Stimulated activated CD8-positive, alpha-beta memory T cell treated with anti-CD3 and anti-CD28 coated beads, Interleukin-4, amount 100 ng/mL, for 4 hours (primary cell): ENCODE measurements at places on chromosomes 5 and 9.

DNA sequence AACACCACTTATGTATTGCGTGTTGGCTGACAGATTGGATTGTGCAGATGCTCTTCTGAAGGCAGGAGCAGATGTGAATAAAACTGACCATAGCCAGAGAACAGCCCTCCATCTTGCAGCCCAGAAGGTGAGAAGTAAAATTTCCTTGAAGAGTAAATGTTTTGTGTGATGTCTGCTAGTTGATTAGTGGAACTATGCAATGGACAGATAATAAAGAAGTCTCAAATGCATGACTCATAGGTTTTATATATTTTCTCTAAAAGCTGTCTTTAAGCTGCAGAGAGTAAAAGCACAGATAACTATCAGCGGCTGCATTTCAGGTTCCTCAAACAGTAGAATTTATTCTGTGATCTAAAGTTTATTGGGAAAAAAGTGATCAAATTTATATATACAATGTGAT lies 27.4 kb downstream of the INVS start:
- DNase-seq, result no peak

DNA sequence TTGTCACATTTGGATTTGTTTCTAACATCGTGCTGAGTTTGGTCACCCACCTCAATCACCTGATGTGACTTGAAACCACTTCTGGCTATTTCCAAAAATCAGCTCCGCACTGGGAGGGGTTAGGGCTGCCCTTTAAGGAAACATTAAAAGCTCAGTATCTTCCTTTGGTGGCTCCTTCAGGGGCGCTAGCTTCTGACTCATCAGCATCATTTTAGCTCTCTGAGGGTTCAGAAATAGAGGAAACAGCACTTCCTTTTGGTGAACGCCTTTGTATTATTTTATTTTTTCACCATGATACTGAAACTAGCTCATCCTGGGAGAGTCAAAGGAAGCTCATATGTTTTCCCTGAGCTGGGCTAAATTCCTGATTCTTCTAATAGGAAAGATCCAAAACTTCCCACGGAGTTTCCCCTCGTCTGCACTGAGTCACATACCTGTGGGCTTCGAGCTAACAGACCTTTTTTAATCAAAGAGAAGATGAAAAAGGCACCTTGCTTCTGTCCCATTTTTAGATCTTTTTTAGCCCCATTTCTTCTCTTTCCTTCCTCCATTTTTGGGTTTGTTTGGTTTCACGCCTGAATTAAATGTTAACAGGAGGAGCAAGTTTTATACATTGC lies 48.2 kb downstream of the ROPN1L start:
- no peak for DNase-seq

DNA sequence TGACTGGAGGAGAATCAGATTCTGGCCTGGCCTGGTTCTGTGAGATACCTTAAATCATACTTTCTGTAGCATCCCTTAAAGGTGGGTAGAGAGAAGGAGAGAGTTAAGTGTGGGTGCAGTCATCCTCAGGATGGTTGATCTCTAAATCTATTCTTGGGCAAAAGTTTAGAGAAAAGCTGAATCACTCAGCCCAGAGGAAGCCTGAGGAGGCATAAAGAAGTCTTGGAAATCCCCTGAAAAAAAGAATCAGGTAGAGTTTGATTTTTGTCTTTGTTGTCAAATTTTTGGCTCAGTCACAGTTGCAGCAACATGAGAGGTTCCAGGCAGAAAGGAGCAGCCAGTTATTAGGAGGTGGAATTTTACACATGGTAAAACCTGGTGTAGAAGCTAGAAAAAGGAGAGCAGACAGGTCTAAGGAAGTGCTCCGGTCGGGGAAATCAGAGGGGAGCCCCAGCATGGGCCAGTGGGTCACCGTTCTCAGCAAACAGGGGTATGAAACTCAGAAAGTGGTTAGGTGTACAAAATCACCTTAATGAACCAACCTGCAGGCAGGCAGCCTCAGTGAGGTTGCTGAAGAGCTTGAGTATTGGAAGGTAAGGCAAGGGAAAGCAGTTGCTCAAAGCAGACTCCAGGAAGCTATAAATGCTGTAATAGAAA lies 116.2 kb upstream of the CNTLN start:
- no peak for DNase-seq

DNA sequence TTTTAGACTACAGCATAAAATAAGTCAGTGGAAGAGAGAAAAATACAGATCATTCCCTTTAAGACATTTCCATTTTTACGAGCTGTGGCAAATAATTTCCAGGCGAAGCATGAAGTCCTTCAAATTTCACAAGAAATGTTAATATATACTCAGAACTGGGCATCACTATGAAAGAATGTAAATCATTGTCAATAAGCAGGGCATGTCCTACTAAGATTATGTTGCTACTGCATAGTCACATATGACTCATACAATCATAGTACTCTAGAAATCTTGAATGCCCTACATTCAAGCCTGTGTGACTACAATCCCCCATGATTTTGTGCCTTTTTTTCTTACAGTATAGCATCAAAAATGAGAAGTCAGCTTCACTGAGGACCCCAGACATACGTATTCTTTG lies 485.2 kb upstream of the FTMT start:
- DNase-seq, result no peak

DNA sequence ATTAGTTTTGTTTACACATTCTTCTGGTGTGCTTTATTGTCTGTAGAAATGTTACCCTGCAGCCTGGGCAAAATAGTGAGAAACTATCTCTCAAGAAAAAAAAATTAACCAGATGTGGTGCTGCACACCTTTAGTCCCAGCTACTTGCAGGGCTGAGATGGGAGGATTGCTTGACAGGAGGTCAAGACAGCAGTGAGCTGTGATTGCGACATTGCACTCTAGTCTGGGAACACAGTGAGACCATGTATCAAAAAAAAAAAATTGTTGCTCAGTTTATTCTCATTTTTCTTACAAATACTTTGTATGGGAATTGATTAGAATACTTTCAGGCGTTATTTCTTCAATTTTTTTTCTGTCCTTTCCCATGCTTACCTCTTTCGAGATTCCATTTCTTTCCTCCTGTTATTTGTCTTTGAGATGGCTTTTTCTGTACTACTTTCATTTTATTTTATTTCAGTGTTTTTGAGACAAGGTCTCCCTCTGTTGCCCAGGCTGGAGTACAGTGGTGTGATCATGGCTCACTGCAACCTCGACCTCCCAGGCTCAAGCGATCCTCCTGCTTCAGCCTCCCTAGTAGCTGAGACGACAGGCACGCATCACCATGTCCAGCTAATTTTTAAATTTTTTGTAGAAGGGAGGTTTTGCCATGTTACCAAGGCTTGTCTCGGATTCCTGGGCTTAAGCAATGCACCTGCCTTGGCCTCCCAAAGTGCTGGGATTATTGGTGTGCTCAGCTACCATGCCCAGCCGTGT lies 24.9 kb downstream of the TENT2 start:
- no peak for DNase-seq

DNA sequence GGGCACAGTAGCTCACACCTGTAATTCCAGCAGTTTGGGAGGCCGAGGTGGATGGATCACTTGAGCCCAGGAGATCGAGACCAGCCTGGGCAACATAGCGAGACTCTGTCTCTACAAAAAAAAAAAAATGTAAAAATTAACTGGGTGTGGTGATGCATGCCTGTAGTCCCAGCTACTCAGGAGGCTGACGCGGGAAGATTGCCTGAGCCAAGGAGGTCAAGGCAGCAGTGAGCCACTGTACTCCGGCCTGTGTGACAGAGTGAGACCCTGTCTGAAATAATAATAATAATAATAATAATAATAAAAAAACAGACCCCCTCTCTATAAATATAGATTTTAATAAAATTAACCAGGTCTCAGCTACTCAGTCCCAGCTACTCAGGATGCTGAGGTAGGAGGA lies 179.7 kb downstream of the AOPEP start:
- DNase-seq, result no peak

GRCh38 chr5:176943816-176944215 lies 44.7 kb upstream of the HK3 start:
- no peak for DNase-seq

DNA sequence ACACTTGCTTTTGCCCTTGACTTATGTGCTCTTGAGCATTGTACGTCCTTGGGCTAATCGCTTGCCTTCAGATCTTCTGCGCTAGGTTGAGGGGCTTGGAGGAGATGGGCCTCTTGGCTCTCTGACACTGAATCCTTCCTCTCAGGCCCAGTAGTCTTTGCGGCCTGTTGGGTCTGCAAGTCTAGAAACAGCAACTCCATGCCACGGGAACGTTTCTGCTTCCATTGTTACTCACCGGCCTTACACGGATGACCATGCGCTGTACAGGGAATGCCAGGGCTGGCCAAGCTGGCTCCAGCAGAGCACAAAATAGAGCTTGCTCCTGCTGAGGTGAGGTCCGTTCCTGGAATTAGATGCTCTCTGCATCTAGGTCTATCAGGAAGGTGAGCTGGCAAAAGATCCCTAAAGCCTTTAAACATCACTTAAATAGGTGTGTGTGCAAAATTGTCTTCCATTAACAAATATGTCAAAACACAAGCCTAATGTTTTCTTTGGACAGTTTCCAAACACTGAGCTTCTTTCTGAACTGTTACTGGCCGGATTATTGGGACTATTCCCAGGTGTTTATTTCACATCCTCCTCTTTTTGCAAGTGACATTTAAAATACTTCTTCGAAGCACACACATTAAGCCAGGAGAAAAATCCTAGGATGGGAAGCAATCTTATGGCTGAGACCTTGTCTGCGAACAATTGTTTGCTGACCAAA lies 29.7 kb downstream of the DAPK1 start:
- DNase-seq, result no peak

DNA sequence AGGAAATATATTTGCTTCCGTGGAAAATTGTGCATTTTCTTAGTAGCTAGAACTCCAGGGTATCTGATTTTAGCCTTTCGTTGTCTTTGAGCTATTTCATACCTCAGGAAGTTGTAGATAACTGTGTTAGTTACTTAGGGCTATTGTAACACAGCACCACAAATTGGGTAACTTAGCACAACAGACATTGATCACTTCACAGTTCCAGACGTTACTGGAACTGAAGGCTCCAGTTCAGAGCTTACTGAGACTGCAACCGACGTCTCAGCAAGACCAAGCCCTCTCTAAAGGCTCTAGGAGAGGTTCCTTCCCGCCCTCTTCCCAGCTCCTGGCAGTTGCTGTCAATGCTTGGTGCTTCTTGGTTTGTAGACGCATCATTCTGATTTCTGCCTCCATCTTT lies 17.7 kb upstream of the ANKRD33B start:
- no peak for DNase-seq

DNA sequence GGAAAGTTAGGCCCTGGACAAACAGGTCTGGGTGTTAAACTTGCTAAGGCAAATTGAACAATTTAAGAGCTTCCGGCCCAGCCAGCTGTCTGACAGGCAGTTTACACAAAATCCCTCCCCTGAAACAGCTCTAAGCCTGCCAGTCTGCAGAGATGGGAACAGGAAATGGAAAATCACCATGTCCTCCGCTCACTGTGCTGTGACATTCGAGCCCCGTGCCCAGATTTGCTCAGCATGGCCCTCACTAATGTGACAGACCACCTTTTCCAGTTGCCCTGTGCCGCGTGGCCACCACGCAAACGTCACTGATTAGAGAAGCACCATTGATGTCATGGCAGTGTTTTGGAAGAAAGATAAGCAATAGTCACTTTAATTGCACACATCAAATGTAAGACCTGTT lies 41.0 kb downstream of the CCNJL start:
- no peak for DNase-seq

DNA sequence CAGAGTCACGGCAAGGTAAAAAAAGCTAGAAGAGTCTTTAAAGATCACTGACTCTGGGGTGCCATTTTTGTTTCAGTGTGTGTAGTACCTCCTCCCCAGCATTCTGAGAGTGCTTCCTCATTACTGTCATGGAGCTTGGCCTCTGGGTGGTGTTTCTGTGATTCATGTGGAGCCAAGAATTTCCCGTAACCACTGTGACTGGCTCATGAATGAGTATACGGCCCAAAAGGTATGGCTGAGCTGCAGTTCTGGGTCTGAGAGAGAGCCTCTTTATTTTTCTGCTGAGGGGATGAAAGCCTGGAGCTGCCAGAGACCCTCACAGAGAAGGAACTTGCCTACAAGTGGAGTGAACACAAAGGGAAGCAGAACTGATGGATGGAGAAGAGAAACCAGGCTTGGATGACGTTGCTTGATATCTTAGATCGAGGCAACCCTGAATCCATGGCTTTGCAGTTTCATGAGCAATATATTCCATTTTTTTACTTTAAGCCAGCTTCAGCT lies 85.6 kb downstream of the PTTG1 start:
- DNase-seq, result no peak

GRCh38 chr5:6354848-6355247 lies 23.5 kb downstream of the MED10 start:
- DNase-seq, result no peak

GRCh38 chr5:33735072-33735471 lies 156.7 kb downstream of the ADAMTS12 start:
- no peak for DNase-seq

DNA sequence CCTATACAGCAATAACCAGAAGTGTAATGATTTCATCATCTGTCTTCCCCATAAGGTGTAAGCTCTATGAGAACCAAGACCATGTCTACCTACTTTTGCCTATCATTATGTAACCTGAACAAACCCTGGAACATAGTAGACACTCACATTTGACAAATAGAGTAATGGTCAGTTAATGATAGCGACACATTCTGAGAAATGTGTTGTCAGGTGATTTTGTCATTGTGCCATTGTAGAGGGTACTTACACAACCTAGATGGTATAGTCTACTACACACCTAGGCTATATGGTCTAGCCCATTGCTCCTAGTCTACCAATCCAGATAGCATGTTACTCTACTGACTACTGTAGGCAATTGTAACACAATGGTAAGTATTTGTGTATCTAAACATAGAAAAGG lies 22.3 kb upstream of the WDR41 start:
- no peak for DNase-seq

DNA sequence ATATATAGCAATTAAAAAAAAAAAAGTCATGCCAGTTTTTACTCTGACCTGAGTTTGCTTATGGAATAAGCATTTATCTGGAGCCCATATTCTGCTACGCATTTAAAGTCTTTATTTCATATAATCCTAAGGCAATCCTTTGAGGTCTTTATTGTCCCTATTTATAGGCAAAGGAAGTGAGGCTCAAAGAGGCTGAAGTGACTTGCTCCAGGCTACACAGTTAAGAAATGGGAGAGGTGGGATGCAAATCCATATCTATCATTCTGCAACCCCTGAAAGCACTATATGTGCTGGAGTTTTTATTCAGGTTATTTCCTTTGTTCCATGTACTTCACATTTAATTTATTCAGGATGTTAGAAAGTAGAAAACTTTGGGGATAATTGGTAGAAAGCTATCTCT lies 12.1 kb downstream of the KDM3B start:
- DNase-seq, result no peak

DNA sequence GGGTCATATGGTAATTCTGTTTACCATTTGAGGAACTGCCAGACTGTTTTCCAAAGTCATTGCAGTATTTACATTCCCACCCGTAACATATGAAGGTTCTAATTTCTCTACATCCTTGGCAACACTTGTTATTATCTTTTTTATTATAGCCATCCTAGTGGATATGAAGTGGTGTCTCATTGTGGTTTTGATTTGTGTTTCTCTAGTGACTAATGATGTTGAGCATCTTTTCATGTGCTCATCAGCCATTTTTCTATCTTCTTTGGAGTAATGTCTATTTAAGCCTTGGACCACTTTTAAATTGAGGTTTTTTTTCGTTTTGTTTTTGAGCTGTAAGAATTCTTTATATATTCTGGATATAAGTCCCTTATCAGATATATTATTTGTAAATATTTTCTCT lies 132.8 kb upstream of the RUSC2 start:
- DNase-seq, result no peak
